ENCODE measurements at places on chromosomes 11 and 22.
A peak's percentile ranks its signal among the peaks of the same experiment; 100 is the strongest.

DNA sequence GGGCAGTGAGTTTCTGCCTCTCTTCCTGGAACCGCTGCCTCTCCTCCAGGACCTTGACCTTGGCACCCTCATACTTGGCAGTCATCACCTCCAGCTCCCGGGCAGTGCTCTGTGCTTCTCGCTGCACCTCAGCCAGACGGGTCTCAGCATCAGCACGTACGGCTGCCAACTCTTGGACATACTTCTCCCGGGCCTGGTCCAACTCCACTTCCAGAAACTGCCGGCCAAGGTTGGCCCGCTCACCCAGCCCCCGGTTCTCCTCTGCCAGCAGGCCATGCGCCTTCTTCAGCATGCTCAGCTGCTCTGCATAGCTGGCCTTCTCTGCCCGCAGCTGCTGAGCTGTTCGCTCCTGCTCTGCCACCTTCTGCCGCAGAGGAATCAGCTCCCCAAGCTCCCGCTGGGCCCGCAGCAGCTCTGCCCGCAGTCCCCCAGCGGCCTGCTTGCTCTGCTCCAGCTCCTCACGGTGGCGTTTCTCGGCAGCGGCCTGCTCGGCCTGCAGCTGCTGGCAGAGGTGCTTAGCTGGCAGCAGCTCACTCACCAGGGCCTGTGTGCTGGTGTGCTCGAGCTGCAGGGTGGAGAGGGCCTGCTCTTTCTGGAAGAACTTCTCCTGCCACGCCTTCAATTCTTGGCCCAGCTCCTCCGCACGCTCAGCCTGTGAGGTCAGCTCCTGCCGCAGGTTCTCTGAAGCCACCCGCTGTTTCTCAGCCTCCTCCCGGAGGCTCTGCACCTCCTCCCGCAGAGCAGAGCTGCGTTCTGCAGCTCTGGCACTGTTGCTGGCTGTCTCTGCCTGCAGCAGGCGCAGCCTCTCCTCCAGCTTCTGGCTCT lies 14.4 kb downstream of the IL18BP start:
- DNase-seq, result peak; percentile 71

GRCh38 chr11:60371386-60371785 lies 6.9 kb upstream of the MS4A7 start:
- no peak for DNase-seq

DNA sequence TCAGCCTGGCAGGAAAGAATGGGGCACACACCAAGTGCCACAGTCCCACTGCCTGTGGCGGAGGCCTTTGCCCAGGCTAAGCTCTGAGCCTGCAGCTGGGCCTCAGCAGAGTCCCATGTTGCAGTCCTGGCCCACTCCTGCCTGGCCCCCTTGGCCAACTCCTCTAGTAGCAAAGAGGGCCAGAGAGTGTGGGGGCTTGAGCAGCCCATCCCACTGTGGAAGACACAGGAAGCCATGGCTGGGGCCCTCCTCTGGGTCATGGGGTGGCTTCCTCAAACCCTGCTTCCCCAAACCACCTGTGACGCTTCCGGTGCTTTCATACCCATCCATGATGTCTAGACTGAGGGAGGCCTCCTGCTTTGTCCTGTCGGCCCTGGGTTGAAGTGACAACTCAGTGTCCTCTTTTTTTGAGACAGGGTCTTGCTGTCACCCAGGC lies 5.8 kb downstream of the RPS19BP1 start:
- no peak for DNase-seq

DNA sequence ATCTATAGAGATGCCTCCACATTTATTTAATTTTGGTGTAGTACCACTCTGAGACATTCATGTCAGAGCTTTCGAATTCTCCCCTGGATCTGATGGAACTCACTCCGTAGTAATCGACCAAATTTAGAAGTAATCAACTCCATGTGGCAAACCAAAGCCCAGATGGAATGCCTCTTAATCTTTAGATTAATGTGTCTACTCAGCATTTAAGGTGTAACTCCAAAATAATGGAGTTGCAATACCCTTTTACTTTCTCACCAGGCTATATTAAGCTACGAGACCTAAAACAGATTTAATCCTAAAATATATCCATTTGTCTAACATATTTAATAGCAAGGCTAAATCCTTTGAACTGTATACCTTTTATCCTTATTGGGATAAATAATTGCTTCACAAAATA lies 473.3 kb downstream of the CNTN5 start:
- no peak for DNase-seq

- DNase-seq, result peak; percentile 91
Observed at GRCh38 chr11:16613512-16614381, 124.7 kb upstream of the C11orf58 start.

- no peak for DNase-seq
Observed at GRCh38 chr11:12824281-12825041, 150.2 kb downstream of the TEAD1 start.

- DNase-seq, result no peak
Observed at GRCh38 chr22:44098021-44098739, 74.1 kb downstream of the PARVB start.

- DNase-seq, result peak; percentile 25
Observed at GRCh38 chr11:118789501-118790356, 1.2 kb downstream of the DDX6 start.

DNA sequence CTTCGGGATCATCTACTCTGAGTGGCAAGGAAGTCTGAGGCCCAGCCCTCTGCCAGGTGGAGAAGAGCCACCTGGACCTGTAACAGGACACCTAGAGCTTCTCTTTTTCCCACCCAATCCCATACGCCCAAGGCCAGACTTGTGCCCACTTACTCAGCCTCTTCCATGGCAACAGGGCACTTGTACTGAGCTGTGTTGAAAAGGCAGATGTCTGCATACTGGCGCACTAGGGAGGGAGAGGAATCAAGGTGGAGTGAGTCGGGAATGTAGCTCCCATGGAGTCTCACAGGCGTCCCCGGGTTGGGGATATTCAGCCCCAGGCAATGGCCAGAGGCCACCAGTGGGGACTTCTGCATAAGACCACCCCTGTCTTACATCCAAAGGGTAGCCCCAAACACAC lies 36.1 kb downstream of the TPBGL start:
- DNase-seq, result no peak

GRCh38 chr11:131449036-131450019 lies 78.9 kb downstream of the NTM start:
- DNase-seq, result no peak

- no peak for DNase-seq
Observed at GRCh38 chr11:117748771-117749540, 48.1 kb downstream of the DSCAML1 start.

- no peak for DNase-seq
Observed at GRCh38 chr11:102793677-102794290, 4.2 kb downstream of the MMP1 start.

GRCh38 chr22:23065069-23065451 lies 5.3 kb upstream of the GNAZ start:
- no peak for DNase-seq

- DNase-seq, result peak; percentile 70
Observed at GRCh38 chr11:23555085-23555484, 694.8 kb upstream of the CCDC179 start.

- DNase-seq, result no peak
Observed at GRCh38 chr11:75398906-75399305, 412 bp upstream of the RPS3 start.

DNA sequence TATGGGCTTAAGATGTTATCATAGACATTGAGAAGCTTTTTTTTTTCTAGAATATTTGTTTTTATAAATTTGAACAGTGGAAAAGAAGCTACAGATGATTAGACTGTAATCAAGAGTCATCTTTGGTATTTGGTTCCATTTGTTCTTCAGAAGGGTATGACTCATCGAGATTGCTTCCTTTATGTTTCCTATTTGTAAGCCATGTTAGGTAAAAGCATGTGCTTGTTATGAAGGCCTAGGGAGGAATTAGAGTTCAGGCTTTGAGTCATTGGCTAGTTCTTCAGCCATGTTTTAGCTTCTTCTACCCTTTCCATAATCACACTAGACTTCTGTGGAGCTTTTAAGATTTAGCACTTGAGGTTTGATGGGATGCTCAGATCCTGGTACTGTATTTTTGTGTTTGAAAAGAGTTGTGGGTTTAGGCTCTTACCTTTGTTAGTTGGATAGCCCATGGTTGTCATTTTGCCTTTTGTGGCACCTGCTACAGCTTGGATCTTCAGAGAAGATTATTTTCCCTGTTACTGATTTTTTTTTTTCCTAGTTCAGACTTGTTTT lies 44.3 kb downstream of the POLD3 start:
- DNase-seq, result no peak

GRCh38 chr11:31813391-31814175 lies 2.5 kb upstream of the PAX6 start:
- no peak for DNase-seq

GRCh38 chr11:83508804-83509203 lies 222.6 kb upstream of the CCDC90B start:
- DNase-seq, result no peak

DNA sequence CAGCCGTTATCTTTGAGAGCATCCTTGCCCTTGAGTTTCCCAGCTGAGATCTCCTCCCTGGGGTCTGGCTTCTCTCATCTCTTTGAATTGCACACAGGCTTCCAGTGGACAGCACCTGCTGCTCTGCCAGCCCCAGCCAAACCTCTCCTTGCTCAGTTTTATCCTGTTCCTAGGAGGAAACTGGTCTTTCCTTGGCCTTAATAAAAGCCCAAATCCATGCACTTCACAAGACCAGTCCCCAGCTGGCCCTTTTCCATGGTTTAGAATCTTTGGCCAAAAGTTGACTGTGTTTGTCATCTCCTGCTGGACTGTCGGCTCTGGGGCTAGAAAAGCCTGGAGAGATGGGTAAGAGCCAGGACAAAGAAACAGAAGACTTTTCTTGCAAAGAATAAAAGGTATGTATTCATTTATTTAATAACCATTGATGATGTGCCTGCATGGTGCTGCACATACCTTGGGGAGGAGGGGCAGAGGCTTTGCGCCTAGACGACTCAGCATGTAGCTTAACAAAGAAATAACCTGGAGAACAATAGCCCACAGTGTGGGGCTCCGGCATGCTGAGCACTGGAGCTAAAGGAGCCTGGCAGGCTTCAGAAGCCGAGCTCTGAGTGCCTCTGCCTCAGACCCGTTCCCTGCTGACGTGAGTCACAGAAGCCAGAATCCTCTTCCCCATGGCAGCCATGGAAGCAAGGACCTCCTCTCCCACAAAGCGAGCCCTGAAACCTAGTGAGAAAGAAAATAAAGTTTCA lies 319.3 kb upstream of the B3GAT1 start:
- no peak for DNase-seq

DNA sequence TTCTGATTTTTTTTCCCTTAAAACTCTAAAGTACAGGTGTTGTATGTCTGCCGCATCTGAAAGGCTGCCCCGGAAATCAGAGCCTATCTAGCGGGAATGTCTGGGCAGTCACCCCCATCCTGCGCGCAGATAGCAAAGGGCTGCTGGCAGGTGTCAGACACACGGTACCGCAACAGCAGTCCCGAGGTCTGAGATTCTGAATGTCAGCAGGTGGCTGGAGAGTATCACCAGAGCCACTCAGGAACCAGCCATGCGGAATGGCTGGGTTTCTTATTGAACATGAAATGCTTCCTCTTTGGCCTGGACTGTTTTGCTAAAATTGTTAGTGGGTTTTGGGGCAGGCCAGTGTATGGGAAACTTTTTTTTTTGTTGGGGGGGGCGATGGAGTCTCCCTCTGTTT lies 53.3 kb downstream of the CERK start:
- no peak for DNase-seq

DNA sequence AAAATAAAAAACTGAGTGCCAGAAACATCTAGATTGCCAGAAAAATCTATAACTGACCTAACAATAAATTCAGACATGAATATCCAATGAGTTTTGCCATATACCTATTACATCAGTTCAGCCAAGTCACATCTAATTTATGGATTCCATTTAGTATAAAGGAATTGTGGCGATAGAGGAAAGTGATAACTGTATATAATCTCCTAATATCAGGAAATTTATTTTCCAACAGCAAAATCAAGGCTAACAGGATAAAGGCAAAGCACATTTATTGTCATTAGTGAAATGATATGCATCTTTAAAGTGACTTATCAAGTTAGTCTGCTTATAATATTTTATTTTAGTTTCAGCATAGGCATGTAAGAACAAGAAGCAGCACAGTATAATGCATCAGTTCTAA lies 298.2 kb upstream of the PITPNB start:
- DNase-seq, result no peak

DNA sequence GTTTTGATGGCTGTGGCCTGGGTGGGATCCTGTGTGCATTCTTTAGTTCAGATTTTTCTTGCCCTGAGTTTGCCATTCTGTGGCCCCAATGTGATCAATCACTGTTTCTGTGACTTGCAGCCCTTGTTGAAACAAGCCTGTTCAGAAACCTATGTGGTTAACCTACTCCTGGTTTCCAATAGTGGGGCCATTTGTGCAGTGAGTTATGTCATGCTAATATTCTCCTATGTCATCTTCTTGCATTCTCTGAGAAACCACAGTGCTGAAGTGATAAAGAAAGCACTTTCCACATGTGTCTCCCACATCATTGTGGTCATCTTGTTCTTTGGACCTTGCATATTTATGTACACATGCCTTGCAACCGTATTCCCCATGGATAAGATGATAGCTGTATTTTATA lies 620 bp downstream of the OR4C16 start:
- no peak for DNase-seq

- DNase-seq, result no peak
Observed at GRCh38 chr11:112931703-112932102, 29.5 kb upstream of the NCAM1 start.

GRCh38 chr11:58465690-58466089 lies 23.7 kb upstream of the OR5B12 start:
- no peak for DNase-seq

DNA sequence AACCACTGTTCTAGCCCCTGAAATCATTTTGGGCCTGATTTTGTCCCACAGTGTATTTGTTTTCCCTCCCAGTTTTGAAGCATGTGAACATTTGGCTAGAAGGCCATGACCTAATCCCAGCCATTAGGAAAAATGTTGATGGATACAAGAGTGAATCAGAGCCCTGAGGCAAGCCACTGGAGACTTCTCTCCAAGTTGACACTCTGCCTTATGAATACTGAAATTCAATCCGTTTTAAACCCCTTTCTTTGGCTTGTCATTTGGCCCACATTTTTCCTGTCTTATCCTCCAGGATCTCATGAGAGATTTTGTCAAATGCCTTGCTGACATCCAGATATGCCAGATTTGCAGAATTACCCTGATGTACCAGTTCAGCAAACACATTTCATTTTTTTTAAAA lies 158.8 kb downstream of the FAT3 start:
- DNase-seq, result no peak

DNA sequence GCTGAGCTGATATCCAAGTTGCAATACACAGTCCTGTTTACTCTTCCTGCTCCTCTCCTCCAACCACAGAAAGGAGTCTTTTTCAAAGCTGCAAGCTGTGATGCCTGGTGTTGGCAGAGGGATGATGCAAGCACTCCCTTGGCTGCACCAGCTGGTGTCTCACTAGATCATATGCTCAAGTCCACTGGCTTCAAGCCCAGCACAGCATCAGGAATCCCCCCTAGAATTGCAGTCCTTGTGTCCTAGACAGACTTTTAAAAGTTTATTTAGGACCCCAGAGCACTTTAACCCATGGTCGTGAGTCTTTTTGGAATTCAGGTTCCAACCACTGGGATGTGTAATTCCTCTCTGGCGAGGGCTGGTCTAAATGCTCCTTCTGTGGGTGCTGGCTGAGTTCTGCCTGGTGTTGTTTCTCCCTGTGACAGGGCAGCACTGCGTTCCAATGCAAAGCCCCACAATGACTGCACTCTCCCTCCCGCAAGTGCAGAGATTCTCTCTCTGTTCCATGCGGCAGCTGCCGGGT lies 1.9 kb upstream of the HEPN1 start:
- DNase-seq, result no peak
